ENCODE measurements at places on chromosomes 1 and 21.

GRCh38 chr1:153447498-153448170, 12.8 kb downstream of the S100A7 start:
- no peak for DNase-seq

DNA sequence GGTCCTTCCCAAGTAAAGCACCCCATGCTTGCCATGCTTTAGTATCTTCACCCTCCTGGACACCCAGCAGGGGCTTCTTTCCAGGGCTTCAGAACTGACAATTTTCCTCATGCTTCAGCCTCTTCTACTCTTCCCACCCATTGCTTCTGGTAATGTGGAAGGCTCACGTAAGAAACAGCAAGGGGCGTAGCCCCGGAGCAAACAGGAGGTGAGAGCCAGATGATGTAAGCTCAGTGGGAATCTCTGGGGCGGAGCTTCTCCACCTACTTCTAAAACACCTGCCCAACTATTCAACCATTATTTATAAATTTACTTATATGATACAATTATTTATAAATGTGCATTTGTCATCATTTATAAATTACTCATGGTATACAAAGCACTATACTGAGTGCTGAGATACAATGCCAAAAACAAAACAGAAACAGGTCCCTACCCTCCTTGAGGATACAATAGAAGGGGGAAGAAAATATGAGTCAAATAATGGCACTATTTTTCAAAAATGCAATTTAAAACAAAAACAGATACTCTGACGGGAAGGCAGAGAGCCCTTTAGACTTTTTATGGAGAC, 140.1 kb upstream of the CAMK1G start:
- DNase-seq = no peak

GRCh38 chr1:217117973-217118465, 394.8 kb upstream of the ESRRG start:
- no peak for DNase-seq

- DNase-seq = no peak
Measured at GRCh38 chr1:19121192-19121591, 88.9 kb downstream of the UBR4 start.

GRCh38 chr1:155245163-155245524, 10.1 kb downstream of the ENTREP3 start:
- no peak for DNase-seq

Data from stimulated activated CD4-positive, alpha-beta T cell treated with anti-CD3 and anti-CD28 coated beads, Interleukin-1b, Interleukin-23, amount 100 ng/mL, for 1 hour (primary cell).